Astrocyte of the cerebellum (primary cell): ENCODE measurements at places on chromosomes 5 and 9.

- no peak for DNase-seq
Measured at GRCh38 chr5:55902696-55903095, 51.5 kb downstream of the IL31RA start.

- DNase-seq = no peak
Measured at GRCh38 chr9:135692410-135692809, 6.9 kb downstream of the SOHLH1 start.

- DNase-seq = peak; percentile 96
Measured at GRCh38 chr9:3751125-3751758, 225.4 kb upstream of the RFX3 start.

- DNase-seq = no peak
Measured at GRCh38 chr5:78016863-78017529, 240.9 kb upstream of the TBCA start.

GRCh38 chr5:56624751-56625150, 190.6 kb upstream of the MAP3K1 start:
- DNase-seq = no peak

DNA sequence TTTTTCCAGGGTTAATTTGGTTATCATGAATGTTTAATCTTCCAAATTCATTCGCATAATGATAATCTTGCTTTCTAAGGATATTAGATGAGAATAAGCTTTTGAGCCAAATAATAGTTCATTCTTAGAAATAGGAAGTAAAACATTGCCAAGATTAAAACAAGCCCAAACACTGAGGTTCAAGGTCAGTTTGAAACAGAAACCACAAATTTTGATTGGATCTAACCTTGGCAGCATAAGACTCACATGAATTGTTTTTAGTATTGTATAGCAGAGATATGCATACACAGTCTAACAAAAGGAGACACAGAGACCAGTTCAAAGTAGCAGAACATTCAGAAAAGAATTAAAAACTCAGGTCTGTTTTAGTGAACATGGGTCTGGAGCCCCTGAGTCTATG, 43.4 kb upstream of the VCAN start:
- peak; percentile 15 for DNase-seq

GRCh38 chr9:25374281-25374680, 304.0 kb downstream of the TUSC1 start:
- DNase-seq = no peak

GRCh38 chr5:134099939-134100282, 14.6 kb upstream of the TCF7 start:
- no peak for DNase-seq

DNA sequence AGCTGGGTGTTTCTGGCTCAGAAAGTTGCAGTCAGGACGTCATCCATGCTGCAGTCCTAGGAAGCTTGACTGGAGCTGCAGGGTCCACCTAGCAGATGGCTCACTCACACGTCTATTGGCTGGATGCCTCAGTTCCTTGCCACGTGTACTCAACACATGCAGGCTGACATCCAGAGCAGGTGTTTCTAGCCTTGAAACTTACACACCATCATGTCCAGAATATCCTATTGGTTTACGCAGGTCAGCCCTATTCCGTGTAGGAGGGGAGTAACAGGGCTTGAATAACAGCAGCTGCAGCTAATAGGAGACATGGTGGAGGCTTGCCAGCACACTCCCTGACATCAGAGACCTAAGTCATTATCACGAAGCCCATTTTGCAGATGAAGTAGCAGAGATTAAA, 473.5 kb downstream of the ACTL7B start:
- no peak for DNase-seq

DNA sequence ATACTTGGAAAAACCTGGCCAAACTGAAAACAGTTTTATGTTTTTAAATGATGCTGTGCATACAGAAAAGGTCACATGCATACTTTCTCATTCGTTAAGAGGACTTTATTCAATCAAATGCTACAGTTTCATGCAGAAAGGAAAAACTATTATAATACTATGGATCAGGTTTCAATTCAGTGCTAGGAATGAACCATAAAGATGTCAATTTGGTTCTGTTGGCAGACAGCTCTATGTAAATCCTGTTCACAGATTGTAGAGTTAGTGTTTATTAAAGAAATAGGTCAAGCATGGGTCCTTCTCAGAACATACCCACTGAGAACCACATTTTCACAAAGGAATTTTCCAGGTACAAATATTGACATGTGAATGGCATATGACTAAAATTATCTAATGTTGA, 57.1 kb downstream of the RETREG1 start:
- DNase-seq = no peak

GRCh38 chr9:27451207-27451797, 72.8 kb upstream of the IFNK start:
- DNase-seq = no peak

DNA sequence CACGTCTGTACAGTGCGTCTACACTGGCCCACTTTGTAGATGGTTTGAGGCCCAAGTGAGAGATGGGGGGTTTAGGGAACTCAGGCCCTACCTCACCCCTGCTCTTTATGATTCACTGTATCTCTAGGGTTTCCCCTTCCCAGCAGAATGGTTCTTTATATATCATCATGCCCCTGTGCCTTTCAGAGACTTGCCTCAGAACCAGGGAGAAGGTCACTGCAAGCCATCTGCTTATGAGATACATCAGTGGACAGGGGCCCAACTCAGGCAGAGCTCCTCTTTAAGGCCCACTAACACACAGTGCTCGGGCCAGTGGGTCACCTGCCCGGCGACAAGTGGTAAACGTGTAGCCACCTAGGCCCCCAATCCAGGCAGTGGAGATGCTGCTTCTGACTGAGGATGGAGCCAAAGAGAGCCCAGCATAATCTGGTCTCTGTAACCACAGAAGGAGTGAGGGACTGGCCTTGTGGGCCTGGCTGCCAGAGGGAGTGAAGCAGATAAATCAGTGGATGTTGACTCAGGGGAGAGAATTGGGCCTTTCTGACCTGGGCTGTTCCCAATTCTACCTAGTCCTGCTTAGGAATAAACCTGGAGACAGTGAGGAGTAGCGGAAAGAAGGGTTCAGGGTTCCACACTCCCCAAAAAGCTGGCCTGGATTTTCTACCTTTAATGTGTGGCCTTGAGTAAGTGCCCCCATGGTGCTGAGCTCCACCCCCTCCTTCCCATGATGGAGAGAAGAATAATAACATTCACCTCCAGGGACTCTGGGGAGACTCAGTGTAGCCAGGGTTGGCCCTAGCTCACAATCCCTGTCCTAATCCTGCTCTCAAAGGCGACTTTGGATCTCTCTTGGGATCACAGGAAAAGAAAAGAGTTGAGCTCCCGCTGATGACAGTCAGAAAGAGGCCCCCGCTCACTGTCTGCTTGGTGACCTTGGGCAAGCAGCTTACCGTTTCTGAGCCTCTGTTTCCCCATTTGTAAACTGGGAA, 2.8 kb upstream of the DUSP1 start:
- no peak for DNase-seq

DNA sequence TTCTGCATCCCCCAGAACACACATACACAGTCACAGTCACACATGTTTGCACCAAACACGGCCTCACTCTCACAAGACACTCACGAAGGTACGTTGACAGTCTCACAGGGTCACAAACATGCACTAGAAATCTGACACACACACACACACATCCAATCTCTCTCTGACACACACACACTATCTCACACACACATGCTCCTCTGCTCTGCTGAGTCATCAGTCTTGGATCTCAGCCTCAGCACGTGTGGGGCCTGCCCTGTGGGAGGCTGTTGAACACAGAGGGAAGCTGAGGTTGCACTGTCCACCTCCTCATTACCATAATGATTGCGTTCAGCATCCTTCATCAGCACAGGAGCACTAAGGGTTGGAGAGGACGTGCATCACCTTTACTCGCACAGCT, 188.8 kb downstream of the MTRR start:
- DNase-seq = peak; percentile 37

GRCh38 chr5:1174122-1174936, 27.1 kb upstream of the SLC6A19 start:
- peak; percentile 41 for DNase-seq

DNA sequence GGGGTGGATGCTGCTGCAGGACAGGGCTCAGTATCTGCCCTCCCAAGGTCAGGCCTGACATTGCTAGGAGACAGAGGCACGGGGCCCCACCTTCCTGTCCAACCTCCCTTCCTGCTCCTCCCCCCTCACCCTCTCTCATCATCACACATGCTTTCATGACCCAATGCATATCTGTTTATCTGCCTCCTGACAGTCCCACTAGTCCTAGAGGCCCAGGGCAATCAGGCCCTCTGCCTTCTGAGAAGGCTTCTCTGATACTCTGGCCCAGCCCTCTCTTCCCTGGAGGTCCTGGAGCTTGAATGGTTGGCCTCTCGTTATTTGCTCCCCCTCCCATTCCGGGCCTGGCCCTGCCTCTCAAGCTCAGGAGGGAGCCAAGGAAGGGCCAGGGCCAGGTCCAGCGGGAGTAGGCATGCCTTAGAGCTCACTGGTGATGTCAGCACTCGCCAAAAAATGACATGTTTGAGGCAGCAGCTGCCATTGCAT, 90.6 kb upstream of the SAP30L start:
- no peak for DNase-seq

GRCh38 chr9:89493671-89494070, 4.2 kb downstream of the SEMA4D start:
- no peak for DNase-seq

- DNase-seq = no peak
Measured at GRCh38 chr5:122358372-122358979, 46.4 kb downstream of the SNCAIP start.

DNA sequence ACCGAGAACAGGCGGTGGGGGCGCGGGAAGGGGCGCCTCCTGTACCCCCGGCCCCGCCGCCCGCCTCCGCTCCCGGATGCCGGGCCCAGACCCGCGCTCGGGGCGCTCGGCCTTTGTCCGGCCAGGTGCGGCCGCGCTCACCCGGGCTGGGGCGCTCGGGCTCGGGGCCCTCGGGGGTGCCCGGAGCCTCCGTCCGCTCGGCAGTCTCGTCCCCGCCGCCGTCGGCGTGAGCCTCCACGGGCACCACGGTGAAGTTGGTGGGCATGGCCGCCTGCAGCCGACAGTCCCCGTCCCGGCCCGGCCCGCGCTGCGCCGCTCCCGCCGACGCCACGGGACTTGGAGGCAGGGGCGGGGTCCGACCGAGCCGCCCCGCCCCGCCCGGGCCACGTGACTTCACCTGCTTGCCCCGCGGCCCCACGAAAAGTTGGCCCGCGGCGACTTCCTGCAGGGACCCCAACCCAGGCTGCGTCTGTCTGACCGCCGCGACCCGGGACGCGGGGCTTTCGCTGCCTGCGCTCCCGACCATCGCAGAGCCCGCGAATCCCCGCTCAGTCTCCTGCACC, at the start of gene SLC12A7:
Gene SLC12A7 (minus strand): TSS at position 337 of the 563 bp plus-strand sequence. CDS start 72 bp downstream, at position 265.
- no peak for DNase-seq
